Stimulated activated CD4-positive, alpha-beta T cell treated with anti-CD3 and anti-CD28 coated beads, Interleukin-1b, Interleukin-23, amount 100 ng/mL, for 24 hours (primary cell): ENCODE measurements at places on chromosomes 1 and 21.

GRCh38 chr1:13784971-13785370 is 85.0 kb downstream of the PRDM2 start:
- DNase-seq, result no peak

DNA sequence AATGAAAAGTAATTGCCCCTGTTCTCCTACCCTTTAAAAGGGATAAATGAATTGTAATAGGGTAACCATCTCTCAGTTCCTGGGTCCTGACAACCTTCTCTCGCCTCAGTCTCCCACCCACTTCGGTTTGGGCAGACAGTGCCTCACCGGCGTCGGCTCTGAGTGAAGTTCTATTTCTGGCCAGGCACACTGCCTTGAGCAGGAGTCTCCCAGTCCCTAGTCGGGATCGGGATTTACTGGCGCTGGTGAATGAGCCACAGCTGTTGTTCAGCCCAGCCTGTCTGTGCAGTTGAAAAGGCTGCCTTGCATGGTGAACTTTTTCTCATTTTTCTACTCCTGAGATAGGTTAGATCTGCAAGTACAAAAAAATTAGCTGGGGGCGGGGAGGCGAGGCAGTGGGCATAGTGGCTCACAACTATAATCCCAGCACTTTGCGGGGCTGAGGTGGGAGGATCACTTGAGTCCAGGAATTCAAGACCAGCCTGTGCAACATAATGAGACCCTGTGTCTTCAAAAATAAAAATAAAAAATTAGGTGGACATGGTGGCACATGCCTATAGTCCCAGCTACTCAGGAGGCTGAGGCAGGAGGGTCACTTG is 7.4 kb downstream of the PLEKHM2 start:
- DNase-seq, result no peak

DNA sequence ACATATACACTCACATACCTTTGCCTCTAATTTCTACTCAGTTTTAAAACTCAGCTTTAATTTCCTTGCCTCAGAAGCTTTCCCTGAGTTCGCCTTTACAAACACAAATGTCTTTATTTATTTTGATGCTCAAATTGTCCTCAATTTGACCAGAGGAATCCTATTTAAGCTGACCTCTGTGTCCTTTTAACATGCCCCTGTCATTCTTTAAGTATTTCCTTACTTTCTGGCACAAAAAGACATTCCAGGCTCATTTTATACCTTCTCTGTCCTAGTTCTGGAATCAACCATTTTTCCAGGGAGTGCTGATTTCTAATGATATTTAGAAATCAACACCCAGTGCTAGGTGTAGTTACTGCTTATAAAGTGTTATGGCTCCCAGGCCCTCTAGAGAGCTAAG is 82.5 kb downstream of the OSBPL9 start:
- no peak for DNase-seq

DNA sequence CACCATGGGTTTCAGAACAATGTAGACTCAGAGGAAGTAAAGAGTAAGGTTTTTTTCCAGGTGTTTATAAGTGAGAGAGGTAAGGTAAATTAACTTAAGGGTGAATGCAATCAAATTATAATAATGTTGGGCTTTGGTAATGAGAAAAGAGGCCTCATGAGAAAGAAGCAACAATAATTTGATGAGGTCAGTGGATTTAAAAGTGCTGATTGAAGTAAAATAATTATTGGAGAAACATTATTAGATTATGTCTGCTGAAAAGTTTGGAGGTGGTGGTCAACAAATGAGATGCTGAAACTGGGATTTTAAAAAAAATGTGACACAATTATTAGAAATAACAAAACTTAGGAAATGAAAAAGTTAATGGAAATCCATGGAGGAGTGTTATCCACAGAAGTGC is 187.4 kb upstream of the BRINP3 start:
- DNase-seq, result no peak

DNA sequence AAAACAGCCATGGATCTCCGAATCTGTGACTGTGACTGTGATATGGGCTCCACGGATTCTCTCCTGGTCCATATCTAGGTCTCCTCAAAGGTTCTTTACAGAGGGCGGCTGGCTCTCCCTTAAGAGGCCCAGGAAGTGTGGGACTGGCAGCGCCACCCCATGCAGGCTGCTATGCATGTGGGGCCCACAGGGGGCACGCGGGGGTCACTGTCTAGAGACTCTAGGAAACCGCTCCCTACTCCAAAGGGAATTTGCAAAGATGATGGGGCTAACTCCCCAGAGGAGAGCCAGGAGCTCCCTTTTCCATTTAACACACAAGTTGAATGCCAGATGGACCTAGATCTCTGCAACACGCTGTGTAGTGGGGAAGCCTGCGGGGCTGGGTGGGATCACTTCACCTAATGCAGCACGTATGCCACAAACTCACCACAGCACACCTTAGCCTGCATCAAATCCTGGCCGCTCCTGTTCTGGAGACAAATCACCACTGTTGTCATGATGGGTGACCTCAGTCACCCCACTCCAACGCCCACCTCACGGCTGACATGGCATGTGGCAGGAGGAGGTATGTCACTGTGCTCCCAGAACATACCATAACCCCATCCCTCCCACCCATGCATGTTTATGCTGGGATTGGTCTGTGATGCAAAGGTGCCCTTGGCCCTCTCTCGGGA is 61.7 kb downstream of the SLC45A1 start:
- no peak for DNase-seq

- no peak for DNase-seq
Observed at GRCh38 chr1:15436881-15437442, 1.3 kb upstream of the CTRC start.

- DNase-seq, result no peak
Observed at GRCh38 chr21:32371913-32372314, 20.9 kb downstream of the URB1 start.

DNA sequence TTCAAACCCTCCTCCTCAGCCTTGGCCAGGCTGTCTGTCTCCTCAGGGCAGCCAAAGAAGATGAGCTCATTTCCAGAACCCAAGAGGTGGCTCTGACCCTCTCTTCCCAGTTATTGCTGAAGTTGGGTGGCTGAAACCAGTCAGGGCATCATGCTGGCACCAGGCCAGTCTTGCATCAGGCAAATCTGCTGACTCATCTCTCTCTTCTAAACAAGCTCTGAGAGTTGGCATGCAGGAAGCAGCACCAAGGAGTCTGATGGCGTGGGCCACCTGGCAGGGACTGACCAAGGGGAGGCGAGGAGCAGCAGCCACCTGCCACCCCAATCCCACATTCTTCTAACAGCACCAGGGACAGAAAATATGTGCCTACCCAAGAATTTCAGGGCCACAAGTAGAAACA is 104.8 kb upstream of the ATP1A1 start:
- no peak for DNase-seq

DNA sequence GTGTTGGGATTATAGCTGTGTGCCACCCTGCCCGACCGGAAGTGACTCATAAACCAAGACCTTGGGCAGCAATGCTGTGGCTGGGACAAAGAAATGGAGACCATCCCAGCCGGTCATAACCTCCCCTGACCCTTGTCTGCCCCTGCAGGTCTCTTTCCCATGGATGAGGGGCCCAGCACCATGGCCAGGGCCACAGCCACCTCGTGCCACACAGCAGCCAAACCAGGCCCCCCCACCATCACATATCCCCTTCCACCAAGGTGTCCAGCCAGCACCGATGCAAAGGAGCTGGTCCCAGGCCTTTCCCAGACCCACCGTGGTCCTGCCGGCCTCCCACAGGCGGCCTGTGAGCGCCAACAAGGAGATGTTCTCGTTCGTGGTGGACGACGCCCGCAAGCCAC is 42.2 kb downstream of the FHAD1 start:
- no peak for DNase-seq

- no peak for DNase-seq
Observed at GRCh38 chr1:221760911-221761310, 19.0 kb upstream of the DUSP10 start.

DNA sequence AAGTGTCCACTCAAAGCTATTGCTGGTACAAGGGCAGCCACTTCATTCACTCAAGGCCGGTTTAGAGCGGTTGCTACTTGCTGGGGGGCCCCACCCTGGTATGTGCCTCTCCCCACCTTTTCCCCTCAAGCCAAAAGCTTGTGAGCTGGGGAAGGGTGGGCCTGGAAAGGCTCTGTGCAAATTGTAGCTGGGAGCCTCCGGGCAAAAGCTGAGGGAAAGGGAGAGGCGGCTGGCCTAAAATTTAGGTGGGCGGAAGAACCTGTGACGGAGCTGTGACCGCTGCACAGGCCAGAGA is 306 bp upstream of the SH3D21 start:
- DNase-seq, result no peak

GRCh38 chr1:182133181-182133580 is 71.7 kb upstream of the ZNF648 start:
- no peak for DNase-seq

- no peak for DNase-seq
Observed at GRCh38 chr1:70265946-70266345, 44.8 kb downstream of the SRSF11 start.

GRCh38 chr1:202235856-202236837 is 42.5 kb downstream of the LGR6 start:
- peak; percentile 25 for DNase-seq

- DNase-seq, result no peak
Observed at GRCh38 chr1:65425697-65426096, 5.2 kb downstream of the LEPR start.

DNA sequence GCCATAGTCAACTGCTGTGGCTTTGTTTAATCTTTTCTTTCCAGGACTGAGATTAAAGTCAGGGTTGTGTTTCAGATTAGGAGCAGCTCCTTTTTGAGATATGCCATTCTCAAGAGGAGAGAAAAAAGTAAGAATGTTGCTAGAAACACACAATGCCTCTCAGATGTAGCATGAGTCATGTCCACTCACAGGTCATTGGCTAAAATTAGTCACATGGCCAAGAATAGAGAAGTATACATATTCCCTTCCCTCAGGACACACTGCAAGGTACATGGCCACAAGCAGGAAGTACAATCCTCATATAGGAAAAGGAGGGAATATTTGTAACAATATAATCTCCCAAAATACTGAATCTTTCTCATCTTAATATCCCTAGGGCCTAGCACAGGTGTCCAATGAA is 141.9 kb upstream of the PTBP2 start:
- DNase-seq, result no peak

DNA sequence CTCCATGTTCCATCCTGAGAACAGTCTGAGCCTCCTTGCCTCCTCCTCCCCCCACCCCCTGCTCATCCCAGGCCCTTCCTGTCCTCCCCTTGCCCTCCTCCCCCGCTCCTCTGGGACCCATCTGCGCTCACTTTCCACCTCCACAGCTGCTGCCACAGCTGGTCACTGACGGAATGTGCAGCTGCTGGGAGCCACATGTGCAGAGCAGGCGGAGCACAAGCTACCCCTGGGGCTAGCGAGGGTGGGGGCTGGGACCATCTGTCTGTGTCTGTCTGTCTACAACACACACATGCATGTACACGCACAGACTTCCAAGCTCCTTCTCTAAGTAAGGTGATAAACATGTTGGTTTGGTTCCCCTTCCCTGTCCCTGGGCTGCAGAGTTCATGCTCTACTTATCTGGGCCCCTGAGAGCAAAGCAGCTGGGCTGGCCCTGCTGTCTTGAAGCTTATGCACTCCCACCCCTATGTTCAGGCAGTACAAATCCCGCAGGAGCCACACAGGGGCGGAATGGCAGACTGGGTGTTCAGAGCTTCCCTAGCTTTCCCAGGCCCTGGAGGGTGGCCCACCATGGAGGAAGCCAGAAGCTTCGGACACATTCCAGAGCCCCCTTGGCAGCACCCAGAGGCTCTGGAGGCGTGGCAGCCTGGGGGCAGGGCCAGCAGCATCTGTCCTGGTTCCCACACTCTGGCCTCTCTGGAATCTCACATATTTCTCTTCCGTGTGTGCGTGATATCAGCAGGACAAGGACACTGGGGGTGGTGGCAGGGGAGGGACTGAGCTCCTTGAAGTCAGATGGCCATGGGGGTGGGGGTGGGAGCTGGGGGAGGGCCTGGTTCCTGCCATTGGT is 7.0 kb upstream of the HEYL start:
- no peak for DNase-seq

- no peak for DNase-seq
Observed at GRCh38 chr1:86068841-86069756, 87.5 kb downstream of the COL24A1 start.

DNA sequence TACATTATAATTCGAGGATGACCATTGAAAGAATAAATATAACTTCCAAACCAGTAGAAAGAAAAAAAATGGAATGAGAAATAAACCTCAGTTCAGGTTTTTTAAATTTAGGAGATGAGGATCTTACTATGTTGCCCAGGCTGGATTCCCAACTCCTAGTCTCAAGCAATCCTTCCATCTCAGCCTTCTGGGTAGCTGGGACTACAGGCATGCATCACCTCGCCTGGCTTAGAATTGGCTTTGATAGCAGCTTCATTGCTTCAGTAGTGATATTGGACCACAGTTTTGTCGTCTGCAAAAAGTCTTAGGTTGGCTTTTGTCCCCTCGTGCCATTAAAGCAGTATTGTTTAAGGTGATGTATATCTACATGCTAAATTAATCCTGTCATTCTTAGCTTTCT is 2.9 kb downstream of the NASP start:
- no peak for DNase-seq

GRCh38 chr1:29655145-29655544 is 418.8 kb downstream of the PTPRU start:
- no peak for DNase-seq

- DNase-seq, result no peak
Observed at GRCh38 chr1:115982400-115982799, 6.1 kb downstream of the SLC22A15 start.

DNA sequence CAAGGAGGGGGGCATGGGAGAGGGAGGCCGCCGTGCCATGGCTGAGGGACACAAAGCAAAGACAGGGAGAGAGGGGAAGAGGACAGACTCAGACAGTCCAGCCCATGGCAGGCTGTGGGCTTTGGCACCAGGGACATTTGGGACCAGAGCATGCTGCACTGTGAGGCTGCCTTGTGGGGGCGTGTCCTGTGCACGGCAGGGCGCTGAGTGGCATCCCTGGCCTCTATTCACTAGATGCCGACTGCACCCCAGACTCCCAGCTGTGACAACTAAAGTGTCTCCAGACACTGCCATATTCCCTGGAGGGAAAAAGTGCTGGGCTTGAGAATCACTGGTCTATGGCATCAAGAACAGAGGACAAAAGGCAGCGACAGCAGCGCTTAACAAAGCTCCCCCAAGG is 18.6 kb upstream of the PRDM15 start:
- DNase-seq, result no peak

- no peak for DNase-seq
Observed at GRCh38 chr1:19938472-19938871, 15.1 kb upstream of the PLA2G2E start.

DNA sequence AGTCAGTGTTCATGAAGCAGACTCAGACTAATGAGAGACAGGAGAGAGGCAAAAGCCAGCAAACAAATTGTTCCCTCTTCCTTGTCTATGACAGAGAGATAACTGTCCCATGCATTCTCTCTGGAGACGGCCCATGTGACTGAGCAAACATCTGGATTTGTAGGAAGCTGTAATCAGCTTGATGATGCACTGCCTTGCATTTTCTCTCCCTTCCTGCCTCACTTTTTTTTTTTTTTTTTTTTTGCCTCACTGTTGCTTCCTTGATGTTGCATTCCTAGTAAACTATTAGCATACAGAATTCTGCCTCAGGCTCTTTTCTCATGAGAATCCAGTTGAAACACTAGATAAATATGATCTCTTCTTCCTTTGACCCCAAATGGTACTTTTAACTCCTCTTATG is 134.5 kb downstream of the HHIPL2 start:
- DNase-seq, result no peak

GRCh38 chr1:25927521-25928265 is 21.5 kb upstream of the STMN1 start:
- DNase-seq, result no peak

GRCh38 chr21:36882776-36883175 is 83.7 kb downstream of the HLCS start:
- no peak for DNase-seq
